ENCODE measurements at places on chromosomes 7 and 10. TPM values are rescaled to one million over a fixed set of nuclear protein-coding genes. Genes with fewer than 3 reads are reported as not detected.

DNA sequence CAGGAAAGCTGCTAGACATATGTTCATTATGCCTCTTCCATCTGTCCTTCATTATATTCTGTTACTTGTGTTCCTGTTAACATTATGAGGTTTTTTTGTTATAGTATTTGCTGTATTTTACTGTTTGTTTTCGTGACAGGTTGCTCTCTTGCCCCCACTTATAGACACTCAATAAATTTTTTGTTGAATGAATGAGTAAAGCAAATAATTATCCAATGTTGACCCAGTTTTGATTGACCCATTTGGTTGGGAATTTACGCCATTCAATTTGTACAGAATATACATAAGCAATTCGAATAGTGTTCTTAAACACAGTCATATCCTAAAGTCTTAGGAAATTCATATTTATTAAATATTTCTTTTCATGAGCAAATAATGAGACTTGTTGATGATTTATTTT lies 11.8 kb downstream of the CCSER2 start:
- no peak for DNase-seq

- DNase-seq = no peak
Observed at GRCh38 chr10:66151346-66151745, 774.5 kb upstream of the LRRTM3 start.

- no peak for DNase-seq
Observed at GRCh38 chr7:140587243-140587642, 53.4 kb downstream of the DENND2A start.

GRCh38 chr7:81002421-81002820 lies 83.6 kb upstream of the SEMA3C start:
- no peak for DNase-seq

The BEND7 gene
- polyA plus RNA-seq = 6.4 TPM

The GDF2 gene
- not detected for polyA plus RNA-seq

The PLAU gene
- polyA plus RNA-seq = 10.4 TPM

The HOGA1 gene
- polyA plus RNA-seq = 58.3 TPM

The PRSS1 gene
- polyA plus RNA-seq = 0.75 TPM

The EMX2 gene
- polyA plus RNA-seq = 0.59 TPM

The PALD1 gene
- polyA plus RNA-seq = 5.6 TPM
